ENCODE measurements at places on chromosomes 11 and 22.

DNA sequence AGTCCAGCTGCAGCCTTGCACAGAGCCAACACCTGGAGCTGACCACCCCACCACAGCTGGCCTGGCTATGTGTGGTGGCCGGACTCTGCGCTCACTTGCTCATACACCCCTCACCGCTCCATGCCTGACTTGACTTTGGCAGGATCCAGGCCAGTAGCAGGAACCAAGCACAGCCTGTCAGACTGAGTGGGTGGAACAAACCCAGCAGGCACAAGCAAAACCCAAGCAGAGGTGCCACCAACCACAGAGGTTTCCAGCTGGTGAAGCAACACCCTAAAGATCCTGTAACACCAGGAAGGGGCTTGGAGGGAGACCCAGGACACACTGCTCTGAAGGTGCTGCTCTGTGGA is 44.9 kb upstream of the WNT11 start:
- DNase-seq, result no peak

GRCh38 chr11:26522912-26523610 is 49.0 kb downstream of the MUC15 start:
- DNase-seq, result no peak

DNA sequence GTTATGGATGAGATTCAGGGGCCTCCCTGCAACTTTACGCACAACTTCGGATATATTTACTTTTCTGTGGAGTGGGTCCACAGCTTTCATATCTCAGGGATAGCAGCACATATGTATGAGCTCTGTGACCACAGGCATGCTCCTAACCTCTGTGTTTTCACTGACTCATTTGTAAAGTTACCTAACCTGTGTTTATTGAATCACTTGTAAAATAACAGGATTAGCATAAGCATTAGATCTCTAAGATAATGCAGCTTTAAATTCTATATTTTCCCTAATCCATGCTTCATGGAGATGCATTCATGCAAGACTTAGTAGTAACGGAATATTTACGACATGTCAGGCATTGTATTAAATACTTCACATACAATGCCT is 47.9 kb upstream of the DDI1 start:
- no peak for DNase-seq

- DNase-seq, result no peak
Measured at GRCh38 chr11:108398439-108398838, 68.9 kb downstream of the C11orf65 start.

Measured in activated naive CD8-positive, alpha-beta T cell treated with anti-CD3 and anti-CD28 coated beads for 36 hours (primary cell).